Right renal cortex interstitium (tissue), 3 donors: ENCODE measurements at places on chromosomes 7 and 10. TPM values are rescaled to one million over a fixed set of nuclear protein-coding genes. Genes with fewer than 3 reads are reported as not detected.

GRCh38 chr10:78772986-78773530 lies 295.7 kb upstream of the ZMIZ1 start:
- no peak for DNase-seq

- no peak for DNase-seq
Measured at GRCh38 chr10:44933451-44934321, 22.5 kb downstream of the TMEM72 start.

- no peak for DNase-seq
Measured at GRCh38 chr7:100090527-100091410, 2.0 kb downstream of the COPS6 start.

DNA sequence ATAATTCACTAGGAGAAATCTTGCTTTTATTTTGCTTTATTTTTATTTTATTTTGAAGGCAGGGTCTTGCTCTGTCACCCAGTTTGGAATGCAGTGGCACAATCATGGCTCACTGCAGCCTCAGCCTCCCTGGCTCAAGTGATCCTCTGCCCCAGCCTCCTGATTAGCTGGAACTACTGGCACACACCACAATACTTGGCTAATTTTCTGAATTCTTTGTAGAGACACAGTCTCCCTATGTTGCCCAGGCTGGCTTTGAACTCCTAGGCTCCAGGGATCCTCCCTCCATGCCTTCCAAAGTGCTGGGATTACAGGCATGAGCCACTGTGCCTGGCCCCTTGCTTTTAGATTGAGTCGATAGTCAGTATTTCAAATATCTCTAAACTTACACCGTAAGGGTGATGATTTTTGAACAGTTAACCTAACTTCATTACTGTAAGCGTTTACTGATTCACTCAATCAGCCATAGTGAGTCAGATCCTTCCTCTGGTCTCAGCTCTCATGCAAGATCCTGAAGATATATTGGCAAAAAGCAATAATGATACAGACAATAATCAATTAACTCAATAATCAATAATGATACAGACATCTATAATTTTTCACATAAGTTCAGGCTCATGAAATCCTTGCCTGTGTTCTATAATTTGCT lies 239.5 kb downstream of the KIAA1217 start:
- DNase-seq, result no peak

GRCh38 chr10:113469796-113470195 lies 83.1 kb upstream of the HABP2 start:
- no peak for DNase-seq

DNA sequence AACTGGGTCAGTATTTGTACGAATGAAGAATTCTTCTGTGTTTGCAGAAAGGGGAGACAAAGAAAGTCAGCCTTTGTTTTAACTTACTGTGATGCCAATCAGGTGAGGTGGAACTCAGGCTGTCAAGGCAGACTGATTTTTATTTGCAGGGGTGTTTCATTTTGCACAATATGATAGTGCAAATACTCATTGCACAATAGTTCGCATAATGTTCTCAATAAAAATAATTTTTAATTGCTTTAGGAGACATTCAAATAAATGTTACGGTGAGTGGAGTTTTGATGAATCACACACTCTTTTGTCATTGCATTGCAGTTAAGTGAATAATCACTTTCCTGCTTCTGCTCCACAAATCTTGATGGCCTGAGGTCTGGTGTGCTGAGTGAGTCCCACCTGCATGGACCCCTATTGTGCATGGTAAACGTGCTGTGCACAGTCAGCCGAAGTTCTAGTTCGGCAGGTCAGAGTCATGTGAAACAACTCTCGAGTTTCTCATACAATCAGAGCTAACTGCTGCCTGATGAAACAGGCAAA lies 141.3 kb upstream of the FZD8 start:
- DNase-seq, result no peak

GRCh38 chr7:73622527-73622908 lies 1.8 kb downstream of the MLXIPL start:
- no peak for DNase-seq

DNA sequence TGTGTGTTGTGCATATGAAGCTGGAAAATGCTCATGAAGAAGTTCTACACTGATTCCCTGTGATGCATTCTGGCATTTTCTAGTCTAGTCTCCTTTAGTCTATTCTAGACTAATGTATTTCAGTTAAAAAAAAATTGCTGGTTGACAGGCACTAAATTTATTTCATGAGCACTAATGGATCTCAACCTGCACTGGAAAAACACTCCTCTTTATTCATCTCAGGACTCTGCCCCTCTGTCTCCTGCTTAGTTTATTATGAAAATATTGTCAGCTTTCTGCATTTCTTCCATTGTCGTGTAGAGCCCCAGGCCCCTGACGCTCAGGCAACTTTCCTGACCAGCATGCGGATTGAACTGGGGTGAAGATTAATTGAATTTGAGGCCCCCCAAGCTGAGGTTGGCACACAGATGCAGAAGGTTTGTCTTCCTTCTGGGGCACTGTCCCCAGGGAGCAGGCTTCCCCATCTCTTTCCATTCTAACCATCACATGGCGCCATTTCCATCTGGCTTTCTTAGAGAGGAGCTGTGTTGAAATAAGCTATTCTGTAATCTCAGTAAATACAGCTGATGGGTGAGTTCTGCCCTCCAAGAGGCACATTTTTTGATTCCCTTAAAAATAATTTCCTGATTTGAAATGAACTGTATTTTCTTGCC lies 128.7 kb downstream of the INSYN2A start:
- no peak for DNase-seq

DNA sequence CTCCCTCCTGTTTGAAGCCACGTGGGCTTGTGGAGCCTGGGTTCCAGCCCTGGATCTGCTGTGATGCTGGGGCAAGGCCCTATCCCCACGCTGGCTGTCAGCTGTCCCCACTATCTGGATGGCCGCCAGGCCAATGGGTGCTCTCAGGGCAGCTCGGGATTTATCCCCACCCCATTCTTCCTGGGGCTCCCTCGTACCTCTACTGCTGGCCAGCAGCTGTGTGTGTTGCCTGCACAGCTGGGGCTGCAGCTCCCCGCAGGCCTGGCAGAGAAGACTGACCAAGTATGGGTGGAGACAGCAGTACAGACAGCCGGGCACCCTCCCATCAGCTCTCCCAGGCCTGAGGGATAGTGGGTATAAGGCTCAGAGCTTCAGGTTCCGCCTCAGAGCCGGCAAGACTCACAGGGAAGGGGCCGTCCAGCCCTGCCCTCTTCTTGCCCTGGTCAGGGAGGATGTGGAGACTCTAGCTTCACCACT lies 13.6 kb downstream of the CLIP2 start:
- DNase-seq, result no peak

- DNase-seq, result no peak
Measured at GRCh38 chr7:46383605-46384004, 462.5 kb upstream of the IGFBP3 start.

- no peak for DNase-seq
Measured at GRCh38 chr10:95748349-95748748, 7.6 kb upstream of the ENTPD1 start.

GRCh38 chr10:66041771-66042170 lies 884.1 kb upstream of the LRRTM3 start:
- no peak for DNase-seq

DNA sequence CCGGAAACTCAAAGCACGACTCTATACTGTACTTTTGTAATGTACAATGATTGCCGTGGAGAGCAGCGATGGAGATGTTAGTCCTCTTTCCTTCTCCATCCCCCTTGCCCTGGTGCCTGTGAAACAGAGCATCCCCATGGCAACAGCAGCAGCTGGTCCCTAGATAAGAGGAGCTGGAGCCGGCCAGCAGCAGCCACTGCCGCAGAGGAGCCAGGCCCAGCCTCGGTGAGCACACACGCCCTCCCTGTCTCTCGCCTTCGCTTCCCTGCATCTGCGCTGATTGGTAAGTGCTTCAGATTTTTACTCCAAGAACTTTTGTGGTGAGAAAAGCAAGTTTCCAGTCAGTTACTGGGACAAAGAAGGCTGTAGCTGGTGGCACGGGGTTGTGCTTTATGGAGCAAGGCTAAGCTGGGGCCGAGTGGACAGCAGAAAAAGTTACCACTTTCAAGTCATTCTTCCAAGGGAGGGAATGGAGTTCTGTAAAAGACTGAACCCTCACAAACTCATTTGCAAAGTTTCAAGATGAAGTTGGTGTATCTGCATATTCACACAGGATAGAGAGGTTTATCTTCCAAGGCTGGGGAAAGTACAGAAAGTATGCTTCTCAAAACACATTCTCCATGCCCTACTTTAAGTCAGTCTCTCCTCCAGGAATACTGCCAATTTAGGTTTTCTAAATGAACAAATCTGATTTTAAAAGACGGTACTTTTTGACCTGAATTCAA lies at the start of gene PPP1R17:
PPP1R17 (plus strand) TSS at position 192 of the 725 bp plus-strand sequence. CDS start 5,227 bp downstream, outside the sequence.
- DNase-seq, result no peak

DNA sequence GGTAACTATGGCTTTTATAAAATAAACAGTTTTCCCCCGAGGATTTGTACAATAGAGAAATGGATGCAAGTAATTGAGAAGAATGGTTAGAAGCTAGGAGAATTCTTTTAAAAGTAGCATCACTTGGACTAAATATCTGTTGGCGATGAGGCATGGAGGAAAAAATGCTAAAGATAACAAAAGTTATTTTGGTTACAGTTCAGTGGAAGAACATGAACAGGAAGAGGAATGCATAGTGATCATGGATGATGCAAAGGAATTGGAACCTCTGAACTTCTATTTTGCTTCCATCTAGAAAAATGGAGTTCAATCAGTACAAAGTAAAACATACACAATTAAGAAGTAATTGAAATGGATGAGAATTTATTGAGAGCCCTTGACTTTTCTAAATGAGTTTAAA lies 32.9 kb downstream of the ENTPD1 start:
- no peak for DNase-seq

DNA sequence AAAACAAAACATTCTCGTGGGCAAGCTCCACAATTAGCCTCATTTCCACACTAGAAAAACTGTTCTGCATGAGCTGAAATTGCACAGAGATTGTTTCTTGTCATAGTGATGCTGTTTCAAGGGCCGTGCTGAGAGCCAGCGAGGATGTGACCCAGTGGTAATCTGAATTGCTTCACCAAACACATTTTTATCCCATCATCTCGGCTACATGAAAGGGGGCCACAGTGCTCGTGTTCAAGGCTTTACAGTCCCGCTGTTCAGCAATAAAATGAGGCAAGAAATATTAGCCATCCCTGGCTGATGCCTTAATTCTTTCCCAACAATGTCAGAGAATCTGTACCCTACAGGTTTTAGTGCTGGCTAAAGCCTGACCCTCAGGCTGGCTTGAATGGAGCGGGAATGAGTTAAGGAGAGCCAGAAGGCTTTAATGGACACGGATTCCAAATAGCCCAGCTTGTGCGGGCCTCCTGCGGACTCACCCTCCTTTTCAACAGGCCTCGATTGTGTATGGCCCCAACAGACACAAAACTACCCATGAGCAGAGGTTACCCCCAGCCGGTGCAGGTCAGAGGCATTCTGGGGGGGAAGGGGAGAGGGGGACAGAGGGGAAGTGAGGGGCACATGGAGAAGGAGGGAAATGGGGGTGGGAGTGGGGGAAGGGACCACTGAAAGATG lies 2.0 kb upstream of the GDF10 start:
- no peak for DNase-seq

GRCh38 chr10:43002596-43002995 lies 74.3 kb upstream of the RET start:
- DNase-seq, result no peak

GRCh38 chr7:115526278-115526677 lies 504.3 kb downstream of the TFEC start:
- DNase-seq, result no peak

DNA sequence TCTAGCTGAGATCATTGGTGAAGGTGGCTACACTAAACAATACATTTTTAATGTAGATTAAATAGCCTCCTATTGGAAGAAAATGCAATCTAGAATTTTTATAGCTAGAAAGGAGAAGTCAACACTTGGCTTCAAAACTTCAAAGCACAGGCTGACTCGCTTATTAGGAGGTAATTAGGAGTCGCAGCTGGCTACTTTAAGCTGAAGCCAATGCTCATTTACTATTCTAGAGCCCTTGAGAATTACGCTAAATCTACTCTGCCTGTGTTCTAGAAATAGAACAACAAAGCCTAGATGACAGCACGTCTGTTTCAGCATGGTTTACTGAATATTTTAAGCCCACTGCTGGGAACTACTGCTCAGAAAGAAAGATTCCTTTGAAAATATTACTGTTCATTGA lies 101.6 kb upstream of the EEPD1 start:
- DNase-seq, result no peak

GRCh38 chr10:22849077-22849805 lies 78.6 kb upstream of the ARMC3 start:
- no peak for DNase-seq

DNA sequence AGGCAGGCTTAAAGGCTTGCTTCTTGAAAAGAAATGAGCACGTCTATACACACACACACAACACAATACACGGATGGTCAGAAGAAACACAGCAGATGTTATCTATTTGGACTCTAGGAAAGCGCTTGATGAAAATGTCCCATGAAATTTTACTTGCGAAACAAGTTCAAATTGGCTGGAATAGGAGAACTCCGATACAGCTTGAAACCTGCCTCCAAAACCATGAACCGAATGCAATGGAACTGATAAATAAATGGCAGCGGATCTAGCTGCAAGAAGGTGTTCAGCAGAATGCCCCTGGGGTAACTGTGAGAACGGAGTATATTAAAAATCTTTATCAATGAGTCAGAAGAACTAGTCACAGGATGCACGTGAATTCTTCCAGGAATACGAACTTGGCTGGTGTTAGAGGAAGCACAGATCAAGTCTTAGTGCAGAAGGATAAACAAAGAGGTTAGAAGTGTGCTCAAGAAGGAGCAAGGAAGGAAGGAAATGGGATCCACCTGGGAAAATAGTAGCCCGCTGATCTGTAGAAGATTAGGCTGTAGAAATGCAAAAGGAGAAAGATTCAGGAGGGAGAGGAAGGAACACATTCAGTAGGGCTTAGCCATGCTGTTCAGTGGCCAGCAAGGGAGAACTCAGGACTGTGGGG lies 142.0 kb upstream of the PRKCQ start:
- DNase-seq, result no peak

- DNase-seq, result no peak
Measured at GRCh38 chr10:110165239-110165638, 42.2 kb upstream of the MXI1 start.

GRCh38 chr10:10676972-10677371 lies 340.7 kb upstream of the CELF2 start:
- DNase-seq, result no peak

- no peak for DNase-seq
Measured at GRCh38 chr7:158863611-158864506, 7.5 kb downstream of the DYNC2I1 start.

- DNase-seq, result no peak
Measured at GRCh38 chr7:104895522-104896236, 118.3 kb upstream of the KMT2E start.

- DNase-seq, result no peak
Measured at GRCh38 chr7:39904077-39904486, 46.0 kb upstream of the CDK13 start.

GRCh38 chr7:74379938-74380337 lies 73.8 kb upstream of the GTF2IRD1 start:
- DNase-seq, result no peak

- no peak for DNase-seq
Measured at GRCh38 chr7:490461-491291, 29.0 kb downstream of the PDGFA start.

The FXYD4 gene
- polyA plus RNA-seq, result not detected

The TAS2R41 gene
- polyA plus RNA-seq, result not detected

The PPP1R17 gene
- not detected for polyA plus RNA-seq

The PITRM1 gene
- polyA plus RNA-seq, result 58.5 TPM

The TAC1 gene
- 0.83 TPM for polyA plus RNA-seq

The SEMA3C gene
- 30.0 TPM for polyA plus RNA-seq

The KIAA1217 gene
- polyA plus RNA-seq, result 84.0 TPM

The CHAT gene
- not detected for polyA plus RNA-seq

The MRLN gene
- polyA plus RNA-seq, result 0.94 TPM

The PTPRZ1 gene
- 1.8 TPM for polyA plus RNA-seq

The FEZF1 gene
- not detected for polyA plus RNA-seq

The RAB19 gene
- polyA plus RNA-seq, result 2.5 TPM
